T-cell (primary cell): ENCODE measurements at places on chromosomes 4 and X.

- peaks cover 27% of the 10 kb centered on the region for H3K4me1 ChIP-seq
- no peak within 1 kb of the TSS for H3K27ac ChIP-seq
- H3K27me3 ChIP-seq = peaks cover 9% of the 10 kb centered on the region
- DNase-seq = no peak
Observed at GRCh38 chr4:47837908-47838294, at the start of gene CORIN. Gene CORIN (minus strand): TSS chr4:47838067. CDS start chr4:47837949, 118 bp downstream.

- H3K4me3 ChIP-seq = no peak overlapping the region
- DNase-seq = no peak
- H3K27me3 ChIP-seq = no peaks in the 10 kb centered on the region
- H3K4me1 ChIP-seq = peaks cover 6% of the 10 kb centered on the region
- H3K27ac ChIP-seq = no peak overlapping the region
Observed at GRCh38 chrX:31132821-31133241, 61.0 kb upstream of the FTHL17 start.

- H3K4me1 ChIP-seq = no peaks in the 10 kb centered on the region
- no peaks in the 10 kb centered on the region for H3K36me3 ChIP-seq
- no peak for DNase-seq
- no peak overlapping the region for H3K4me3 ChIP-seq
- no peak overlapping the region for H3K27ac ChIP-seq
Observed at GRCh38 chrX:40746521-40746920, 11.2 kb upstream of the MED14 start.

DNA sequence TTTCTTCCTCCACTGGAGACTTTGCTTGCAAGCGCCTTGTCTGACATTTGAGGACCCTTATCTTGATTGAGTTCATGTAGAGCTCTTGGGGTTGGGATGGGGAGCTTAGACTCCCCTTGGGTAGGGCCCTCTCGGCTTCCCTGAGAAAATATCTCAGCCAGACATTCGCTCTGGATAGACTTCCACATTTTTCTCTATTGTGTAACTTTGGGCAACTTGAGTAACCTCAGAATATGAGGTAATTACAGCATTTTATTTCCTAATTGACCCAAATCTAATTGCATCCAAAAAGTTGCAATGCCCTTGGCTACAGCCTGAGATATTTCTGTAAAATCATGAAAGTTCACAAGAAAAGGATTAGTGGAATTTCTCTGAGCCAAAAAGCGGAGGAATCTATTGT is 102.8 kb upstream of the MXRA5 start:
- no peaks in the 10 kb centered on the region for H3K36me3 ChIP-seq
- H3K4me3 ChIP-seq = no peak overlapping the region
- no peaks in the 10 kb centered on the region for H3K4me1 ChIP-seq
- H3K27ac ChIP-seq = no peak overlapping the region

DNA sequence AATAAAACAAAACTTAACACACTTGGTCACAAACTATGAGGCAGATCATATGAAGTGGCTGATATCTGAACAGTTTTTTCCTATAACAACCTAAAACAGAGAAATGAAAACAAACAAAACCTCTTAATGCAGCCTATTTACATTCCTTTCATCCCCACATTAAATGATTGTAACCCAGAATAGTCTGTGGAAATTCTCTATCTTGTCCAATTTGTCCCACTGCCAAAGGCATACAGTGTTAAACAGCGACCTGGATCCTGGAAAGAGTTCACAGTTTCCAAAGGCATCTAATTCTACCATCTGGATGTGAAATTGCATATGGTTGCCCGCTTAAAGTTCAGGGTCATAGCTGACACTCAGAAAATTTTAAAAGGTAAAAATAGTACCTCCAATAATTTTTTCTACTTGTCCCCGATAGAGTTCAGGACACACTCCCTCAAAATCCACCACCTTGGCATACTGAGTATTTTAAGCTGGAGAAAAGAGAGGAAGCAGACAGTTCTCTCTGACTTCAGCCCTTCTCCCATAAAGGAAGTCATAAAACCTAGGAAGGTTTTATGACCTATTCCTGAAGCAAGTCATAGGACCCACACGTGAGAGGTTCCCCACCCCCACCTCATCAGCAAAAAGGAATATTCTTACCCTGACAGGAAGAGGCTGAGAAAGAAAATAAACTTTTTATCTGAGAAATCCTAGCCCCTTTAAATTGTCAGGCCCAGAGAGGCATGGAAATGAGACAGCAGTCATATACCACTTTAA is 270.2 kb downstream of the PAPSS1 start:
- no peaks in the 10 kb centered on the region for H3K4me1 ChIP-seq
- H3K36me3 ChIP-seq = no peaks in the 10 kb centered on the region
- no peak overlapping the region for H3K4me3 ChIP-seq
- no peak overlapping the region for H3K27ac ChIP-seq
- DNase-seq = no peak

DNA sequence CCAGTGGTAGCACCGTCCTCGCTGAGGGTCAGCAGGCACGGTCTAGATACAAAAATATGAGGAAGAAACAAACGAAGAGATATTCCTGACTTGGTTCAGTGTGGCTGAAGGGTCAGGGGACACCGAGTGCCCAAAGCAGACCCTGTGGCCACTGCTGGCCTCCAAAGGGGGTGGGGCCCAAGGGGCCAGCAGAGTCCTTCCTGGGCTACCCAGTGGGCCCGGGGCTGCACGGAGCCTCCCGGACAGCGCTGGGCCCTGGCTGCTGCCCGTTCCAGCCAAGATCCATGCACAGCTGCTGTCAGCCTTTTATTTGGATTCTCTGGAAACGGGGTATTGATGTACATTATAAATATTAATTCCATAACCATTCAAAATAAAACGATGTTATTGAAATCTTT is 20.4 kb downstream of the NELFA start:
- no peak overlapping the region for H3K4me3 ChIP-seq
- H3K36me3 ChIP-seq = peaks cover 44% of the 10 kb centered on the region
- H3K27me3 ChIP-seq = no peaks in the 10 kb centered on the region
- H3K4me1 ChIP-seq = no peaks in the 10 kb centered on the region
- no peak overlapping the region for H3K27ac ChIP-seq

DNA sequence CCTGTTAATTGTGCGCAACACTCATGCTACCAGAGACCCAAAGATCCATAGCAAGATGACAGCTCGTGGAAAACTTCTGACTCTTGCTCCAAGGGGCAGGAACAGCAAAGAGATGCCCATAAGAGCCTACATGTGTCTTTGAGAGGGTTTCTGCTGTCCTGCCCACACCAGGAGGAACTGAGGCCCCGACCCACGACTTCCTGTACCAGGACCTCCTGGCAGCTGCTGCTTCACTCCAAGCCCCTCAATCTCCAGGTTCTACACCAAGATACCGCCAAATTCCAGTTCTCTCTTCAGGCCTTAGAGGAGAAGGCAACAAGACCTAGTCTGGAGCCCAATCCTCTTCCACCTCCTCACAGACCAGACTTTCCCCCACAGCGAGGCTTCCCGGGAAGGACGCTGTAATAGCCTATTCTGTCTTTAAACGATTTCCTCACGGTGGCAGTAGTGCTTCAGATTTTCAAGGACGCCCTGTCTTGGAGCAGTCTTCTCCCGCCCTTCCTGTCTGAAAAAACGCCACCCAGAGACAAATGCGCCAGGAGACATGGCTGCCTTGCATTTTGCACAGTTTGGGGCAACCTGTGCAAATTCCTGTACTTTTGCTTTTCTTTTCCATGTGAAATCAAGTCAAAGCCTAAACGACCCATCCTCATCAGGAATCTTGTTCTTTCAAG is 230.2 kb upstream of the STK26 start:
- no peaks in the 10 kb centered on the region for H3K27me3 ChIP-seq
- no peak overlapping the region for H3K27ac ChIP-seq
- no peak overlapping the region for H3K4me3 ChIP-seq
- H3K4me1 ChIP-seq = no peaks in the 10 kb centered on the region
- no peak for DNase-seq

DNA sequence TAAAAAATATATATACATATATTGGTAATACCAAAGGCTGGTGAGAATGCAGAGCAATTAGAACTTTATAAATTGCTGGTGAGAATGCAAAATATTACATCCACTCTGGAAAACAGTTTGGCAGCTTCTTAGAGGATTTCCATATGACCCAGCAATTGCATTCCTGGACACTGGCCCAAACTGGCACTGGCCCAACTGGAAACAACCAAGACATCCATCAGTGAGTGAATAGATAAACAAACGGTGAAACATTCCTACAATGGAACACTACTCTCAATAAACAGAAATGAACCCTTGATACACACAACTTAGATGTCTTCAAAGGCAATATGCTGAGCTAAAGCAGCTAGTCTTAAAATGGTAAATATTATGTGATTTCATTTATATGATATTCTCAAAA is 524.2 kb downstream of the IQCM start:
- H3K4me3 ChIP-seq = no peak overlapping the region
- no peak for DNase-seq
- no peaks in the 10 kb centered on the region for H3K36me3 ChIP-seq
- no peaks in the 10 kb centered on the region for H3K27me3 ChIP-seq

DNA sequence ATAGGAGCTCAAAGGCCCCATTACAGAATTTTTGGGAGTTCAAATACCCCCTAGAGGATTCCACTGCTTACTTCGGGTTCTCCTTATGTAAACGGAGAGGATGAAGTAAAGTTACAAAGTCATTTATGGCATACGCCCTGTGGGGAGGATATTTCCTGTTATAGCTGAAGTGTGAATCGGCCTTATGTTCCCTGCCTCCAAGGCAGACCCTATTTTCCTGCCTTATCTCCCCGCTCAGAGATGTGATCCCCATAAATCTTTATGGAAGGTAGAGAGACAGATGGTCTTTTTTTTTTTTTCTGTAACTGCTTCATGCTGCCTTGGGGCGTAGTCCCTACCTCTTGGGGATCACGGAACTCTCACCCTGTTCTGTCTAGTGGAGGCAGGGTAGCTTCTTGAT is 56.0 kb upstream of the DHX15 start:
- no peaks in the 10 kb centered on the region for H3K4me1 ChIP-seq
- H3K36me3 ChIP-seq = no peaks in the 10 kb centered on the region
- peaks cover 7% of the 10 kb centered on the region for H3K27me3 ChIP-seq
- DNase-seq = no peak
